ENCODE measurements at places on chromosomes 3 and 15.

DNA sequence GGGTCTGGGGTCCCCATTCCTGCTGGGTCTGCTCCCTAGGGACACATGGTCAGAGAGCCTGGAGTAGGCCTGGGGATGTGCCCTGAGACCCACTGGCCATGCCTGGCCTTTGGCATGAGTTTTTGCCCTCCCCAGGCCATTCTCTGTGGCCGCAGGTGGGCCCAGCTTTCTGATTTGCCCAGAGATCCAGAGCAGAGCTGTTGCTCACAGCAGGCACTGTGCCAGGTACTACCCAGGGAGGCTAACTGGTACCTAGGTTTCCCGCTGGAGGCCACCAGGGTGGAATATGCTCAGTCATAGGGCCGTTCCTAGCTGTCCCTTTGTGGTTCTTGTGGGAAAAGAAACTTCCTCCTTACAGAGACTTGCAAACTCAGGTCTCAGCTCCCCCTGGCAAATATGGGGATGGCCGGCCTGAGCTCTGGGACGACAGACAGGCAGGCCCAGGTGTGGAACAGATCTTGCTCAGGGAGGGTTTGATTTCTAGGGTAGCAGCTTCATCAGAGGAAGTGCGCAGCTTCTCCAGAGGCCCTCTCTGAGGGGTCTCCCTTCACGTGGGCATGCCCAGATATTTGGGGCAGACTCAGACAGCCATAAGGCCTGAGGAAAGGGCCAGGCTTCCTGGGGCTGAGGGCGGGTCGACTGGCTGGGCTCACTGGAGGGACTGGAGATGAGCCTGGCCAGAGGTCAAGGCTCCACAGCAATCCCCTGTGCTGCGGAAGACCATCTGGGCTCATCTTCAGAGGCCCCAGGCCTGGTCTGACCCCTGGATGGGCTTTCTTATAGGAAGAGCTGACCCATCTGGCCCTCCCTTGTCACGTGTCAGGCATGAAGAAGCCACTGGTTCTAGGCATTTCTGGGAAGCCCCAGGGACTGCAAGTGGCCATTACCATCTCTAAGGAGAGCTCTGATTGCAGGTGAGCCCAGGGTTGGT, 28.0 kb downstream of the ACAA1 start:
- no peak for DNase-seq

DNA sequence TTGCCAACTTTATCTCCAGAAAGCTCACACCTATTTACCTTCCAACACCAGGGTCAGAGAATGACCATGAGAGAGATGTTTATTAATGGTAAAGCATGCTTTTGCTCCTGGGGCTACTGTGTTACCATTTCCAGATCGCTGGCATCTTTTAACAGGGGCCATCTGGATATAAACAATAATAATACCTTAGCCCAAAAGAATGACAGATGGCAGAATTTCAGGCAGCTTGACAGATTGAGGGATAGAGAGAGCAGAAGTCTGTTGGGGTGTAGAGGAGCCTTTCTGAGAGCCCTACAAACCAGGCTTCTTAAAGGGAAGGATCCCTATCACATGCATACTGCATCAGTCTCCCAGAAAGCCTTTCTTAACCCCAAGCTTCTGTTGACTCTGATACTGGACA, 17.7 kb downstream of the RBP1 start:
- DNase-seq = no peak

GRCh38 chr3:96209699-96210098, 604.7 kb upstream of the EPHA6 start:
- no peak for DNase-seq

DNA sequence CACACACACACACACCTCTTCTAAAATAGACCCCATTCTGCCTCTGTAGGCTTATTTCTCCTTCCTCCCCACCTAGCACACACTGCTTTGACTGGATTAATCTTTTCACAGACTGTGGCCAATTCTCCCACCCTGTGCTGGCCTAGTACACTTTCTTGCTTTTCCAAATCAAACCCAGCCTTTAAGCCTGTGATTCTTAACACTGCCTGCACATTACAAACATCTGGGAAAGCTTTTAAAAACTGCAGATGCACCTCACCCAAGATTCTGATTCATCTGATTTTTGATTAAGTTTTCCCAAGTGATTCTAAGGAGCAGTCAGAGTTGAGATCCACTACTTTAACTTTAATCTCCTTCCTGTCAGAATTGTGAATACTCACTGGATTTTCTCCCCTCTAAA, 12.8 kb downstream of the CSNK1G1 start:
- no peak for DNase-seq

GRCh38 chr3:119311081-119311925, 17.1 kb downstream of the ARHGAP31 start:
- no peak for DNase-seq

DNA sequence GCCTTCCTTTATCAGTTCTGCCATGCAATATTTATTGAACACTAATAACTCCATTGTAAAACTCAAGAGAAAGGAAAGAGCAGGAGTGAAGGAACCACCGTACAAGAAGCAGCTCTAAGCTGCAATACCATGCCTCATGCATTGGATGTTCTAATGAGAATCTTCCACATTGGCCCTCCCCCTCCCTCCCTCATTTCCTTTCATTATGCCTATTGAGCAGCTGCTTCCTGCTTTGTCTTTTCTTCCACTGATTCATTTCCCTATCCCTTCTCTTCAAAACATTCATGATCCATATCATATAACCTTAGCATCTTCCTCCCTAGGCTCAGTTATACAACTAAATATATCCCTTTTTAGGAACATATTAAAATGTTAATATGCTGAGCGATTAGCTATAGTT, 698.7 kb upstream of the GOLIM4 start:
- DNase-seq = no peak

DNA sequence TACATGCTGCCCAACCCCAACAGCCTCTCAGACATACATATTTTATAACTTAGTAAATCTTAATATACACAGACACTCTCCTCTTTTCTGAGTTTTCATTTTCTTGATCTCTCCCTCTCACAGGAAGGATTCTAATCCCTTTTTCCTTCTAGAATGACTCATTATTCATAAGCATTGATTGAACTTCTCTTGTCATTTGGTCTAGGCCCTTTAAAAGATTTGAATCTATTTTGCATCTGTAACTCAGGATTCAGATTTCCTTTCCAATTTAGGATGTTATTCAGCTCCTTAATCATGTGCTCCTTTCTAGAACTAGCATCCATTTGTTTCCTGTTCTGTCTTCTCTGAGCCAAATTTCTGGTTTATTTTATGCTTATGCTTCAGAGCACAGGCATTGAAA, 624.5 kb upstream of the SGO1 start:
- DNase-seq = no peak

- no peak for DNase-seq
Observed at GRCh38 chr3:110344897-110345767, 726.5 kb upstream of the NECTIN3 start.

DNA sequence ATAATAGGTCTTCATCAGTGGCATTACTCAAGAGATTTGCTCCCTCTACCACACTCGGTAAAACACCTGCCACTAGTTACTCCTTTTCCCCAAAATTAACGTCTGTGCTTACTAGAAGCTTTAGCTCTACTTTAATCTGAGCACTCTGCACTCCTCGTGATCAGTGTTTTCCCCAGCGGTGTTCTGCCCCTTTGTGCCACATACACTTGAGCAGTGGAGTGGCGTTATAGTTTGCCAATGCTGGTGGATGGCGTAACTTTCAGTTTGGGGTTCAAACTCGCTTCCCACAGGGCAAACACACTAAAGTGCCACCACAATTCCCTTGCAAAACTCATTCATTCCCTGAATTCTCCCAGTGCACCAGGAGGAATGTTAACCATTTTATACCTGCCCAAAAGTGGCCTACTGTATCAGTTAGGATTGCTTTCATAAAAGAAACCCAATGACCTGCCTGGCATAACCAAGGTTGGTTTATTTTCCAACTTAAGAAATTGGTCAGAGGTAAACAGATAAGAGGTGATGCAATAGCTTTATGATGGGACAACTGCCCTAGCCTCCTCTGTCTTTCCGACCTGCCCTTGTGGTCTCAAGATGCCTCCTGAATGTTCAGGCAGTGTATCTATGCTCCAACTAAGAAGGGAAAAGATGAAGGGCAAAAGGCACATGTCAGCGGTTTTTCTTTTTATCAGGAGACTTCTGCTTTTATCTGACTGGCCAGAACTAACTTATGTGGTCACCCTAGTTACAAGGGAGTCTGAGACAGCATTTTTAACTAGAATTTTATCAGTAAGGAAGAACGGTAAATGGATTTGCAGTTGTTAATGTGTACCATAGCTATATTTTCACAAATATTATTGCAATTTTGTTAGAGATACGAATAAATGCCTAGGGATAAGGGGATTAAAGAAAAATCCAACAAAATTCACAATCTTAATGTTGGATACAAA, 83.9 kb downstream of the FSIP1 start:
- no peak for DNase-seq

DNA sequence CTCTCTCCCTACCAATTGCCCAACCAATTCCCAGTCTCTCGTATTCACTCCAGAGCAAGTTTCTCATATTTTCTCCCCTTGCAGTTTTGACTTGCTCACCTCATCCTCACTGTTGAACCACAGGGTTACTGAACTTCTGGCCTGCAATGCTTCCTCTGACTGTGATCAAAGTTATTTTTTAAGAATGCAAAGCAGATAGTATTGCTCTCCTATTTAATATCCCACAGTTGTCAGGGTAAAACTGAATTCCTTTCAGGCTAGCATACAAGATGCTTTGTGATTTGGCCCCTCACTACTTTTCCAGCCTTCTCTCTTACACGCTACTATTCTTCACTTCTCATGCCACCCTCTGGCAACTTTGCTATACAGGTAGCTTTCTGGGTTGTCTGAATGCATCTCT, 80.9 kb downstream of the LRRFIP2 start:
- no peak for DNase-seq

DNA sequence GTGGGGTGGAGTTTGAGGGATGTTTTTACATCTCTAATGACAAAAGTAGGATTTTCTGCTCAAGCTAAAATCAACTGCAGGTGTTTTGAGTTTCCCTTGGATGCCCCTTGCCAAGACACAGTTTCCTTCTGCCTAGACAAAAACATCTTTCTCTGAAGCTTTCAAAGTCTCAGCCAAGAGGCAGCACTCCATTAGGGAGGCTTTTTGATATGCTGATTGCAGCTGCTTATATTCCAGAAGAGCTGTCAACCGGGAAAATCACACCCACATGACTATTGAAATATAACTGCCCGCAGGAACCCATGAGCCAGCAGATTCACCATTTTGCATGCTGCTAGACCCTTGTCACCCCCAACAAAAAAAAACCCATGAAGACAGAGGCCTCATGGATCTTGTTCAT, 27.5 kb upstream of the ZNF148 start:
- no peak for DNase-seq

GRCh38 chr3:127817406-127817841, 4.9 kb downstream of the MGLL start:
- no peak for DNase-seq

- DNase-seq = no peak
Observed at GRCh38 chr3:48352546-48352945, 19.1 kb upstream of the SPINK8 start.

DNA sequence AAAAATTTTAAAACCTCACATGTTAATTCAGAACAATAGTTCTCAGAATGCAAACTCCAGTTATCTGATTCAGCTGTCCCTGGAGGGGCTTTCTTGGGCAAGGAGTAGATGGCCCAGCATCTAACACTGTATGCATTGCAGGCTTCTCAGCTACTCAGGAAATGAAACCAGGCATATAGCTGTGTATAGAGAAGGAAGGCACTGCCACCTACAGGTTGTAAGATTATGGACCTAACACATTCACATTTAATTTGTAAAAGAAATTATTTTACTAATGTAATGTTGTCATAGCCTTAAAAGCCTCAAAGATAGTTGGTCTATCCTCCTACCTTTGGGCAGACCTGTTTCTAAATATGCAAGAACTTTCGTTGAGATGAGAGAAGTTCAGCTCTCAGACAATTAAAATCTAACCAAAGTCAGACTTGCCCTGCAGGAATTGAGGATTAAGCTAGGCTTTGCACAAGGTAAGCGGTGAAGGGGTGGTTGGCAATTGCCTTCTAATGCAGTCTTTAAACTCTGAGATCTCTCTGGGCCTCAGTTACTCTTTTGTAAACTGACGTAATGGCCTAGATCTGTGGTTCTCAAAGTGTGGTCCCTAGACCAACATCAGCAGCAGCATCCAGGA, 132.8 kb upstream of the SLC24A5 start:
- no peak for DNase-seq

GRCh38 chr3:53079791-53080555, 34.1 kb upstream of the SFMBT1 start:
- DNase-seq = no peak

GRCh38 chr3:121768452-121768851, 18.9 kb upstream of the GOLGB1 start:
- no peak for DNase-seq

- no peak for DNase-seq
Observed at GRCh38 chr3:134039161-134039862, 9.6 kb upstream of the SLCO2A1 start.

GRCh38 chr3:9552252-9552999, 1.2 kb downstream of the LHFPL4 start:
- peak; percentile 42 for DNase-seq

DNA sequence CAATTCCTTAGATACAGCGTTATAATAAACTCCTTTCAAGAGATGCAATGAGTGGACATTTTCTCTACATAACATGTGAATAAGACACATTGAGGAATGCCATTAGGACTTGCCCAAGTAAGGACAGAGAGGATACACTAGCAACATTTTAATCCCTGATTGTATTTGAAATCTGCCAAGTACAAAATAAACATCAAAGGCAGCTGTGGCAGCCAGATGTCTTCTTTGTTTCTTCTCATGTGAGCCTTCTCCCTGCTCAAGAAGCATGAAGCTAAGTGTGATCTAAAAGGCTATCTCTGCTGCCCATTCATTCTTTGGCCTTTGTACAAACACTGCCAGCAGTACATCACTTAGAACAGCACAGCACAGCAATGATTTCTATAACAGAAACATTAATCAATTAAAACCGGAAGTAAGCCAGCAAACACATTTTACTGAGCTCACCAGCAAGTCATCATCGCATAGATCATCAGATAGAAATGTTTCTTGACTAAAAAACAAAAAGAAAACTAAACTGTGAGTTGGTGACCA, 364.0 kb downstream of the CNTN6 start:
- no peak for DNase-seq

- DNase-seq = no peak
Observed at GRCh38 chr15:78206326-78207109, 27.8 kb downstream of the ACSBG1 start.
